Activated naive CD4-positive, alpha-beta T cell (primary cell): ENCODE measurements at places on chromosomes 1 and 21.

GRCh38 chr21:14687268-14687625 is 141.1 kb upstream of the SAMSN1 start:
- DNase-seq, result no peak

- no peak for DNase-seq
These were observed 325.0 kb upstream of the ESRRG start for GRCh38 chr1:217048104-217048707.

GRCh38 chr1:6330410-6330911 is 63.1 kb downstream of the ACOT7 start:
- DNase-seq, result no peak

DNA sequence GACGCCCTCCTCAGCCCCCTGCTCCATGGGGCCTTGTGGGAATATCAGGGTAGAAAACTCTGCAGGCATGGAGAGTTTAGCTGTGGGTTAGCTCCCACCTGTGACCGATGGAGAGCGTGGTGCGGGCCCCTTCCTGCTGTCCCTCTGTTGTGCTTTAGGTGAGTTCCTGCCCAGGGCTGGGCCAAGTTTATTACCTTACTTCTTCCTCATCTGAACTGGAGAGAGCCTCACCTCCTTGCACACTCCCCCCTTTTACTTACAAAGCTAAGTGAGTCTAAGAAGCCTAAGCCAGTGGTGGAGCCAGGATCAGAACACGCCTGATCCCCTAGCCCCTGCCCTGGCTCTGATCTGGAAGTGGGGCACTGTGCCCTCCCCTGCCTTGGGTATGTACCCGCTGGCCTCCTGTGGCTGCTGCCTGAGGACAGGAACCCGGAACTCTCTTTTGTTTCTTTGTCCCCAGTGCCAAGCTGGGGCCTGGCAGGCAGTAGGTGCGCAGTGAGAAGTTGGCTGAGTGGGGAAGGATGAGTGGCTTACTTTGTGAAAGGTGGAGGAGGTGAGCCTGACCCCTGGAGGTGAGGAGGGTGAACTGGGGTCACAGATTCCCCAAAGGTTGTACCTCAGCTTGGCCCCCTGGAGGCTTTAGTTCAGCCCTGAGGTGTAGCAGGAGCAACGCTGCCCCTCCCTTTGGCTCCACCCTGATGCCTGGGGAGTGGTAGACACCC is 32.9 kb downstream of the ARHGEF10L start:
- no peak for DNase-seq

DNA sequence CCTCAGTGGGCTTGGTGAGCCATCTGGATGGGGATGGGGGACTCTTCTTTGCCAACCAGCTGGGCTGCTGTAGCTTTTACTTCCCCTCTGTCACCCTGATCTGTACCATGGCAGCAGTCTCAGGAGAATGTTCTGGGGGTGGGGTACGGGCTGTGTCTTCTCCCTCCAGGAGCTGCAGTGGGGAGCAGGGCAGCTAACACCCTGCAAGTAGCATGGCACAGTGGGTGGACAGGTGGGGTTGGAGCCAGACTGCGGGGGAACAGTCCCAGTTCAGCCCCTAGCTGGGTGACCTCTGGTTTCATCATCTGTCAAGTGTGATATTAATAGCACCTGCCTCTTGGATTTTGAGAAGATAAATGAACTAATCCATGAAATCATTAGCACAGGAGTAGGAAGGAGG is 3.1 kb downstream of the NFASC start:
- DNase-seq, result no peak

GRCh38 chr1:54400329-54400728 is 5.9 kb downstream of the SSBP3 start:
- no peak for DNase-seq

GRCh38 chr1:160232911-160233310 is 27.7 kb downstream of the PEA15 start:
- DNase-seq, result no peak

DNA sequence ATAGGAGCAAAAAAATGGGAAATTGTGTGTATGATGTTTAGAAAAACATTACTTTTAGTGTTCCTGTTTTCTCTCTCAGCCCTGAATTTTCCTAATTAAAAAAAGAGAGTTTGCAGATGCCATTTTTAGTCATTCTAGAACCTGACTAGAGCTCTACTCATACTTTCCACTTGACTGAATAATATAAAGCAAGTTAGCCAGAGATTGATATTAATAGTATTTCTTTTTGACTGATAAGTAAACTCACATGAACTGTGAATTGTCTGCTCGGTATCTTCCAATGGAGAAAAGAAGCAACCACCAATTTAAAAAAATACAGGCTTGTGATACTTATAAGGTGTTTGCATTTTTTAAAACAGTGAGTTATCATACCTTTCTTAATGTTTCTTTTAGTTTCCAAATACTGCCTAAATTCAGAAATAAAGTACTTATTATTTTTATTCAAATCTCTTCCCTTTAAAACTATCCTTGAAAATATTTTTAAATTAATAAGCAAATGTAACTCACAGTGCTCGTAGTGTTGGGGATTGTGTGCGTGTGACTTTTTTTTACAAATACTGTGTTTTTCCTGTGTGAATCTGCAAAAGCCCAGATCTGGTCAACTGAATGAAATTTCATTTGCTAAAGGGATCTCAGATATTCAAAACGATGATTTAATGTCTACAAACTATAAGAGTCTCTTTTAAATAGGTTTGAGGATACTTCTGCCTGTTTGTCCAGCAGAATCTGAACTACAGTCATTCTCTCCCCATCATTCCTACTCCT is 9.8 kb downstream of the RAP1A start:
- no peak for DNase-seq

GRCh38 chr1:12454406-12455391 is 163.3 kb downstream of the DHRS3 start:
- DNase-seq, result no peak

- DNase-seq, result no peak
These were observed 75.7 kb upstream of the SPATA6 start for GRCh38 chr1:48547561-48548220.

- DNase-seq, result no peak
These were observed 276.2 kb downstream of the CACNA1E start for GRCh38 chr1:181759481-181759880.

DNA sequence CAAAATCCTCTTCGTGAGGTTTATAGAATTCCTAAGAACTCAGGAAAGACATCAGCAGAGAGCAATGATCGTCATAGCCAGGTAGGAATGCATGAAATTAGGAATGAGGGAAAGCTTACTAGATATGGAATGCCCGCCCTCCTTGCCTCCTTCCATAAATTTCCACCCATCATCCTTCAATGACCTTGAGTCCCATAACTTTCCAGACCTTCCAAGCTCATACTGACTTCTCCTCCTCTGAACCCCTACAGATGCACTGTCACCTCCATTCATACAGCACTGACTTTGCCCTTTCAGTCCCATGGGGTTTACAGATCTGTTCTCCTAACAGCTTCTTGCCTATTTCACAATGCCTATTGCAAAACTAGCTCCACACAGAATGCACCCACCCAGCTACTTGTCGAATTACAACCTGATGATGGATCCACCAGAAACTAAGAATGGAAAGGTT is 23.8 kb upstream of the PPP1R15B start:
- no peak for DNase-seq

DNA sequence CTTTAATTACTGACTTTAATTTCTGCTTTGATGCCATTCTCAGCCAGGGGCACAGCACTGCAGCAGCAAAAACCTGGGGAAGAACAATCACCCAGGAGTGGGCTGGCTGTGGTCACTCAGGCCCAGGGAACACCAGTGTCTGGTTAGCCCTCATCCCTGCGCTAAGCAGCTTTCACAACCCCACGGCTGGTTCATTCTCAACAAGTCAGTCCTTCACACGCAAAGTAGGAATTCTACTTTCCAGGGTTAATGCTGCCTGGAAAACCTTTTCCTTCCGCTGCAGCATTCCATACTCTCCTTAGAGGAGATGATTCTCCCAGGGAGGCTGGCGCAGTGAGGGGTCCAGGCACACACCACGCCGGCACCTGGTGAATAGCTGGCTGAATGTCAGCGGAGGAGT is 24.3 kb upstream of the KCNE1 start:
- DNase-seq, result no peak

- no peak for DNase-seq
These were observed 25.5 kb upstream of the GRHL3 start for GRCh38 chr1:24293392-24294227.

- peak; percentile 56 for DNase-seq
These were observed 20.7 kb upstream of the MAPKAPK2 start for GRCh38 chr1:206663832-206664652.

DNA sequence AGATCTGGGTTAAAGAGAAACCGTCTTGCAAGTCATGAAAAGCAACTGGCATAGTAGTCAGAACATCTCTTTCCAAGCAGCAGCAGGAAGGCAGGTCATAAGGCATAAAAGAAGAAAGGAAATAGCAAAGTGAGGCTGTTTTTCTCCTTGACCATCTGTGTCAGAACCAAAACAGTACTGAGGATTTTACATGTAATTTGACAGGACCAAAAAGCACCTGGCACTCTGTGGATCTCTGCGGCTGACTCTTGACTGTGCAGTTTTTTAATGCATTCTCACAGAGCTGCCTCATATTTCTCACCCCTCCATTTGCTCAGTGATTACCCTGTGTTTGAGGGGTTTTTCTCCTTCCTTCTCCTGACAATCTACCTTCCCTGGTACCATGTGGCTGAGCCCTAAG is 17.7 kb downstream of the TBX15 start:
- no peak for DNase-seq

DNA sequence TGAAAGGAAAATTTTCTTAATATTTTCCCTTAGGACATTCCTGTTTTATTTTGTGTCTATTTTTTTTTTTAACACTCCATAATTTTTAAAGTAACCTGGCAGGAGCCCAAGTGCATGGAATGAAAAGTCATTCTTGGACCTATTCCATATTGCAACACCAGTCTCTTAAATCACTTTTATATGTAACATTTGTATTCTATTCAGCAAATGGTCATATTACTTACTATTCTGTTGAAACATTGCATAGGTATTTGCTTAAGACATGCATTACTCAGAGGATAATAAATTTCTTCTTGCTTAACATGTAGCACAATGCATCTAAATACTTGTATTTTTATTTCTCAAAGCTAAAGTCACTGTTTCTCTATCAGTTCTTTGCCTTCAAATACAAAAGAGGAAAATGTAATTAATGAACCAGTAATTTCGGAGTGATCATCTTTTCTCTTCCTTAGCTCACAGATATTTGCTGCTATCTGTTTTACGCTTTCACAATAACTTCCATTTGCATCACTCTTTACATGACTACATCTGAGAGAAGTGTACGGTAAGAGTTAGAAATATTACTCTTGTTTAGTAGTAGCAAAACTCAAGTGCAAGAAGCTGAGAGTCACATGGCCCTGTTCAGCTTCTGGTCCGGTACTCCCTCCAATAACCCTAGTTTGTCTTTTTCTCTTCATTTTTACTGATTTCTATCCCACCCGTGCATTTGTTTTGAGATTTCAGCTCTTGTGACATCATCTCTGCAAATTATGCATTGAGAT is 394.8 kb downstream of the USP25 start:
- no peak for DNase-seq

DNA sequence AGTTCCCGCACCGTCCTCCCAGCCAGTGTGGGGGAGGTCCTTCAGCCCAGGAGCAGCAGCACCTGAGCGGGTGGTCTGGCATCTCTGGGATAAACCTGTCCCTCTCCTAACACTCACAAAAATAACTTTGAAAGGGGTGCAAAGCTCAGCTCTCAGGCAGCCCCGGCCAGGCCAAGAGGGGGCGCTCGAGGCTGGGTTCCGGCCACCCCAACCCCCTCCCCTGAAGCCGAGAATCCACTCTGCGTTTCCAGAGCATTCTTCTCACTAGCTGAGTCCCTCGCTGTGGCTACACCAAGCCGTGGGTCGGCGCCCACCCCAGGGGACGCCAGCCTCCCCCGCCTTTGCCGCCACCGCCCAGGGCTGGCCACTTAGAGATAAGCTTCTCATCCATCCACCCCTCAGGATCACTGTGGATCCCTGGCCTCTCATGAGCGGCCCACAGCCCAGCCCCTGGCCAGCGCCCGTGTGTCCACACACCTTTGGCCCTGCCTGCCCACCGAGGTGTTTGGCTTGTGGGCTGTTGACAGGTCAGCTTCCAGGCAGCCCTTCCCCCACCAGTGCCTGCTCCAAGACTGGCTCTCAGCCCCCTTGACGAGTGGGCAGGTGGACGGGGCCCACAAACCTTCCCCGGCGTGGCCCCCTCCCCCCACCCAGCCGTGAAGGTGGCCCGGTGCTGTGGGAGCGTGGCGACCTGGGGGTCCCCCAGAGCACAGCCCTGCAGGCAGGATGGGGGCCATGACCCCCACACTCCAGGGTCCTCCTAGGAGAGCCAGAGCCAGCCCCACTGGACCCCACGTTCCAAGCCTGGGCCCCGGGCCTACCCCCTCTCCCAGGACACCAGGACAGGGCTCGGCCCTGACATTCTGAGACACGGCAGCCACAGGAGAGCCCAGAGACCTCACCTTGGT is 1.9 kb downstream of the FTCD start:
- no peak for DNase-seq

DNA sequence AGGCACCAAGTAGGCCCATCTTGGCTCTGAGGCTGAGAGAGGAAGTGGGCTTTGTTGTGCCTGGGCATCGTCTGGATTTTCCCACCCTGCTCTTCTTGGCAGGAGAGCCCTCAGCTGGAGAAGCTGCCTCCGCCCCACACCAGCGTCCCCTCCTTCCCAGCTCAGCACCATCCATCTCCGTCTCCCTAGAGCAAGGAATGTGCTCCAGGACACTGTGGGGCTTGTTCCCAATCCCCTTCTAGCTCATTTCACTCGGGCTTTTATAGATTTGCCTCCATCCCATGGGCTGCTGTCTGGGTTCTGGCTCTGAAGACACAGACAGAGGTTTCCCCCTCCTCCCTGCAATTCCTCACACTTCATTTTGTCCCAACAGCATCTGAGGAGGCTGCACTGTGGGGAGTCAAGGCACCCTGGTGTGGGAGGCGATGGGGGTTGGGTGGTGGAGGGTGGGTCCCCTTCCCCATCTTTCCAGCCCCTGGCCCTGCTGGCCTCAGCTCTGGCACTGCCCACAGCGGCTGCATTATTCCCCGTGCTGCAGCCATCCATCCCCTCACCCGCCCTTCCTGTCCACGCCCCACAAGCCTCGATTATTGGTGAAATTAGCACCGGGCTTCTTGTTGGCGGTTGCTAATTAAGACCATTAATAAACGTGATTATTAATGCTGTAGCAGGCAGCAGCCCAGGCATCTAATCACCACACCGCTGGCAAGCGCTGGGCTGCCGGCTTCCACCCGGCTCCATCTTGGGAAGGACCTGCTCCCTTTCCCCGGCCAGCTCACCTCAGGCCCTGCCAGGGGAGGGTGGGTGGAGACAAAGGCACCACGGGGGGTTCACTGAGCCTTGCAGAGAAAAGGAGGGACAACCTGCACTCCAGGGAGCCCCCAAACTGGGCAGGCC is 21.7 kb downstream of the RHBG start:
- DNase-seq, result no peak

- no peak for DNase-seq
These were observed 50.2 kb downstream of the EDN2 start for GRCh38 chr1:41434306-41434705.
